CD4-positive, alpha-beta T cell treated with Interleukin-6 at 100 ng/mL for 8 hours (primary cell): ENCODE measurements at places on chromosomes 7 and 10.

GRCh38 chr10:132252412-132252811 is 55.3 kb downstream of the STK32C start:
- no peak for DNase-seq

- DNase-seq = no peak
Observed at GRCh38 chr7:2736411-2736914, 48.5 kb downstream of the AMZ1 start.

GRCh38 chr10:49268185-49268584 is 30.8 kb upstream of the C10orf71 start:
- DNase-seq = no peak

GRCh38 chr10:32357056-32357735 is 10.2 kb upstream of the EPC1 start:
- DNase-seq = peak; percentile 19

DNA sequence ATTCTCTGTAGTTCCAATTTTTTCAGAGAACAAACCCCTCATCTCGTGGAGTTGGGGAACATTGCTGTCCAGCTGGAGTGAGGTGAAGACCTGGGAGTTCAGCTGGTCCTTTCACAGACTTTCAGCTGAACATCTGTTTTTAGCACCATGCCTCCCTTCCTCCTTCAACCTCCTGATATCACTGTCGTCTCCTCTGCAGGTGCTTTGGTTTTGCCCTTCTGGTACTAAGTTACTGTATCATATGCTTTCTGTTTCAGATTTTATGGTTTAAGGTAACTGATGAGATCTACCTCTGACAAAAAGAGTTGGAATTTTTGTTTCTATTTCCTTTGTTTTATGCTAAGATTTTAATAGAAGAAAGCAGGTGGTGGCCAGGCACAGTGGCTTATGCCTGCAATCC is 102.9 kb downstream of the ZNF438 start:
- no peak for DNase-seq

DNA sequence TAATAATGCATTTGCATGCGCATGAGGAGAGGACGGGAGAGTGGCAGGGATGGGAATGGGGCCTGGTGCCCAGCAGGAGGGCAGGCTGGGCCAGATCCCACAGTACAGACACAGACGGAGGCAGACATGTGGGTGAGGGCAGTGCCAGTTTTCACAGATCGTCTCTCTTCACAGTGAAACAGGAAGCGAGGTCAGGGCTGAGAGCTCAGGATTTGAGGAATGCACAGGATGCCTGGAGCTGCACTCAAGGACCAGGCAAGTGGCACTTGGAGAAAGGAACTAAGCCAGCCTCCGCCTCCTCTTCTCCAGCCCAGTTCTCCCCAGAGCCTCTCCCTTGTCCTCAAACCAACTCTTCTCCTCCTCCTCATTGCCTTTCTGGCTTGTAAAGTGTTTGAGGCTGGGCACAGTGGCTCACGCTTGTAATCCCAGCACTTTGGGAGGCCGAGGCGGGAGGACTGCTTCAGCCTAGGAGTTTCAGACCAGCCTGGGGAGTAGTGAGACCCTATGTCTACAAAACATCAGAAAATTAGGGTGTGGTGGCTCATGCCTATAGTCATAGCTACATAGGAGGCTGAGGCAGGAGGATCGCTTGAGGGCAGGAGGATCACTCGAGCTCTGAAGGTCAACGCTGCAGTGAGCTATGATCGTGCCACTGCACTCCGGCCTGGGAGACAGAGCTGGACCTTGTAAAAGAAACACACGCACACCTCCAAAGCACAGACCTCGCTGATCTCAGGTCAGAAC is 115.2 kb downstream of the HIP1 start:
- DNase-seq = no peak

- peak; percentile 70 for DNase-seq
Observed at GRCh38 chr7:137898839-137899721, 52.3 kb upstream of the DGKI start.

GRCh38 chr10:114498413-114499111 is 94.3 kb upstream of the AFAP1L2 start:
- no peak for DNase-seq

DNA sequence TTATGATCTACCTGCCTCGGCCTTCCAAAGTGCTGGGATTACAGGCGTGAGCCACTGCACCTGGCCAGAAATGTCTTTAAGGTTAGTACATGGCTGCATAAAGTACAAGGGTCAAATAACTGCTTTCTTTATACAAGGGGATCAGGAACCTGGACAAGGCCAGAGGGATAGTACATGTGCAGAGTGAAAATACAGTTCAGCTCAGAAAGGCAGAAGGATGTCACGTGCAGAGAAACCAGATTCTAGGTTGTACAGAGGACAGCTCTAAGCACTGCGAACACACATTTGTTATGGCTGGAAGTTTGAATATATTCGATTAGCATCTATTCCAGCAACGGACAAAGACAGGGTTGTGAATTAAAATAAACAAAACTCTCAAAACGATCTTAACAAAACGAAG is 6.0 kb upstream of the RSBN1L start:
- no peak for DNase-seq

DNA sequence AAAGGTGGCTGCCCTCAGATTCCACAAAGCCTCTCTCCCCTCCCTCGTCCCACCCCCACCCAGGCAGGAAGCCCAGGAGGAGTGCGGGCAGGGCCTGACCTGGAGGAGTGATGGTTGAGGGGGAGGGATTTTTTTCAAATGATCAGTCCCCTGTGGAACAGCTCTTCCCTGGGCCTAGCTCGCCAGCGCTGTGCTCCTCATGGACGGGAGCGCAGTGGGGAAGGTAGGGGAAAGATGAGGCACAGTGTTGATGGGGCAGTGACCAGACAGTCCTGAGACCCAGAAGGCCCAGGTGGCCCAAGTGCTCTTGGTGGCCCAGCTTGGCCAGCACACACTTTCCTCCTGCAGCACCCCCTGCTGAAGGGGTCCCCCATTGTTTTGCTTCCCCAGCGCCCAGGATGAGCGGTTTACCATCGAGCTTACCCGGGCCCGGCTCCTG is 8.5 kb downstream of the SAP25 start:
- DNase-seq = no peak

DNA sequence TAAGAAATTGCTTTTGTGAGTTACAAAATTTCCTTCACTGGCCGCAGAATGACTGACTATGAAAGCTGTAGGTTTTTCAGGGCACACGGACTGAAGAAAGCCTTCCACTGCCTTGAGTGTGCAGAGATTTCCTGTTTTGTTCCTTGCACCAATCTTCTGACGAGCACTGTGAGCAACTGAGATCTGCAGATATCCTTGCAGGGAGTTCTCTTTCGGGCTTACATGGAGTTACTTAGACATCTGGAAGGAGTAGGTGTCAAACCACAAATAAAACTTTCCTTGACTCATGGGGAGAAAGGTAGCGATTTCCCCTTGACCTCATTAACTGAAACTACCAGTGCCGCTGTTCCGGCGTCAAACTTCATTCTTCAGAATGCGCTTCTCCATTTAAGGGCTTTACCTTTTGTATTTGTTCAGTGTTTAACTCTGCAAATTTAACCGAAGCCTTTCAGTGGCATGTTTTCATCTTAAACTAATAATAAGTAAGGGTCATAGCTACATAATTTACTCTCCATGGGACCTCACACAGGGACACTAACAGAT is 1175.3 kb downstream of the GATA3 start:
- DNase-seq = no peak

DNA sequence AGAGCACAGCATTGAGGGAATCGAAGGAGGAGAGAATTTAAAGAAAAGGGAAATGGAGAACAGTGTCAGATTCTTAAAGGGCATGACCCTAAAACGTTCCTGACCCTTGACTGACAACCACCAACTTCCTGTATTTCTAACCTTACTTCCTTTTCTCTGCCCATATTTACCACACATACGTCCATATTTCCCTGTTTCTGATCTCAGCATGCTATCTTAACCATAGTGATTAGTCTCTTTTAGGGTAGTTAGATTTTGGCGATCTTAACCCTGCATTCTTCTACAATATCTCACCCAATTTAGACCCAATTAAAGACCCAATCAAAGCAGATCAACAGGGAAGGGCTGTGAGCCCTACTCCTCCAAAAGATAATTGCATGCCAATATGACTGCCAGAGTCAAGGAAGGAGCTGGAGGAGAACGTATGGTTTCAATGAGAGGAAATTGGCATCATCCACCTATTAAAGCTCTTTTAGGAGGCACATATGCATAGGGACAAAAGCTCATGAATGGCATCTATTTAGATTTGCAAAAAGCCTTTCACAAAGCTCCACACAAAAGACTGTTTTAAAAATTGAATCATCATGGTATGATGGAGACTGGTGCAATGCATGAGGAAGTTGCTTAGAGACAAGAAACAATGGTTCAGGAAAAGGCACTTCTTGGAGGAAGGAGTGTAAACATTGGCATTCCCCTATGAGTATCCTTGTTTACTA is 49.0 kb upstream of the ARHGAP12 start:
- no peak for DNase-seq
